Neuronal stem cell (in vitro differentiated cells): ENCODE measurements at places on chromosomes 16 and 17.
A peak's percentile ranks its signal among the peaks of the same experiment; 100 is the strongest.

DNA sequence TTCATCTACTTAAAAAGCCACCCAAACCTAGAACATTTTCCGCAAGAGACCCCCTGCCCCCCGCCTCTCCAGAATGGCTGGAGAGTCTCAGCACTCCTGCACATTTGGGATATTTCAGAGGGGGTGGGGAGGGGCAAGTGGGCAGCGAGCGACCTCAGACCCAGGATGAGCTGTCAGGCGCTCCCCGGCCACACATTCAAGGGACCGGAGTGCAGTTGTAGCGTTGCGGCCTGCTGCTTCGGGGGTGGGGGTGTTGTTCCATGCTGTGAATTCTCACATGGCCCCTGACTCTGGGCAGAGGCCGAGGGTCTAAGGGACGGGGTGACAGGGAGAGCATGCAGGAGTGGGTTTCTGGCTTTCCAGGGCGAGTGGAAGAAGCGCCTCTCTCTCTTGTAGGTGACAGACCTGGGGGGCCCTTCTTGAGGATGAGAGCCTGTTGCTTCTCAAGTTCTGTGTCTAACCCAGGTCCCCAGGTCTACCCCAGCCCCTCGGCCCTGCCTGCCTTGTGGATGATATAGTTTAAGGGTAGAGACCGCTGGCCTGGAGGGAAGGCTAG is 231.2 kb downstream of the SEC14L1 start:
- no peak for DNase-seq

GRCh38 chr17:6780886-6781285 is 4.9 kb downstream of the FBXO39 start:
- DNase-seq = no peak

DNA sequence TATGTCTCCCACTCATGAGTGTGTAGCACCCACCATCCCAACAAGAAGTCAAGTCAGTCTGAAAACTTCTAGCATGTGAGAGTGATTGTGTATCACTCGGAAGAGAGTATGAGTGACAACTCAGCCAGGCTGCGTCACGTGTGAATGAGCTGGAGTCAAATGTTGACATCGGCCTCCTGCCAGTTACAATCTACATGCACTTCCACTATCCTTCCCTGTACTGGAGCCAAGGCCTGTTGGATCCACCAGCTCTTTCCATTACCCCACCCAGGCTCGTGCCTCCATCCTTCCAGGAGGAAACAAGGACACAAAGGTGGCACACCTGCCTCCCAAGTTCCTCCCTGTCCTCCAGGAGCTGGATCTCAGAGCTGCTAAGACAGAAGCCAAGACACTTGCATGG is 64.5 kb downstream of the ASIC2 start:
- DNase-seq = no peak

GRCh38 chr17:77441130-77441920 is 300.6 kb downstream of the SEC14L1 start:
- DNase-seq = no peak

DNA sequence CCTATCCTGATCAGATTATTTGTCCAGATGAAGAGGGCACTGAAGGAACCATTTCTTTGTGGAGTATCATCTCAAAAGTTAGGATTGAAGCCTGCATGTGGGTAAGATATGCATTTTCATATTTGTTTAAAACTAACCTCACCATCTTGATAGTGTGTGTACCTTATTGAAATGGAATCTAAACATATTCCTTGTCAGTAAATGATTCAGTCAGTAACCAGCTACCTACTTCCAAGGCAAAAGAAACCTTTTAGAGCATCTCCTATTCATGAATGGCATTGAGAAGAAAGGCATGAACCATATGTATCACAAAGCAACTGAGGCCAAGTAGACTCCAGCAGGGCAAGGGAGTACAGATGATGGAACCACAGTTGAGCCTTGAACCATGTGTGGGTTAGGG is 57.6 kb downstream of the VMP1 start:
- DNase-seq = no peak

GRCh38 chr17:81387100-81388090 is 7.9 kb upstream of the BAHCC1 start:
- no peak for DNase-seq

DNA sequence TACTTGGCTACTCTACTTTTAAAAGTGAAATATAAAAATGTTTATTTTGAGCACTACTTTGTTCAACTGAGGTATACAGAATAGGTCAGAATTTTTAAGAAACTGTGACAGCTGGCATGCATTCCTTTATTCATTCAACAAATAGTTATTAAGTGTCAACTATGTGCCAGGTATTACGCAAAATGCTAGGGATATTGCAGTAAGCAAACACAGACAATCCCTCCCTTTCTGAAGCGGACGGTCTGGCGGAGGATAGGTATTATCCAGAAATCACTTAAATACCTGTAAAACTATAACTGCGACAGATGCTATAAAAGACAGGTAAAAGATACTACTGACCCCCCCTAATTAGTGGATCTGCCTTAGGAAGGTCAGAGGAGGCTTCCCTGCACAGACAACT is 26.1 kb downstream of the METTL16 start:
- no peak for DNase-seq

- no peak for DNase-seq
Observed at GRCh38 chr16:18582902-18583301, 21.0 kb upstream of the NOMO2 start.

DNA sequence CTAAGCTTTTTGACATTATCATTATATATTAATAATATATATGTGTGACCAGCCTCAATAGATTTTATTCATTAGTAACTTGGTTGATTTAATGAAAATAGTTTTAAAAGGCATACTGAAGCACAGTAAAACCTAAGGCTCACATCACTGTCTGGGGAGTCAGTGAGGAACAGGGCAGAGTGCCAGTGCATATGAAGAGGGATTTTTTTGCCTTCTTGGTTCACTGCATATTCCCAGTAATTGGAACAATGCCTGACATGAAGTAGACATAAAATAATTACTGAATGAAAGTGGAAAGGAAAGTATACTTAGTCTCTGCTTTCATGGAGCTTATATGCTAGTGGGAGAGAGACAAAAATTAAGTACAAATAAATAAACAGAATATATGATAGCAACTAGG is 81.1 kb downstream of the FTO start:
- DNase-seq = no peak

GRCh38 chr16:83913245-83913633 is 14.3 kb downstream of the MLYCD start:
- no peak for DNase-seq

DNA sequence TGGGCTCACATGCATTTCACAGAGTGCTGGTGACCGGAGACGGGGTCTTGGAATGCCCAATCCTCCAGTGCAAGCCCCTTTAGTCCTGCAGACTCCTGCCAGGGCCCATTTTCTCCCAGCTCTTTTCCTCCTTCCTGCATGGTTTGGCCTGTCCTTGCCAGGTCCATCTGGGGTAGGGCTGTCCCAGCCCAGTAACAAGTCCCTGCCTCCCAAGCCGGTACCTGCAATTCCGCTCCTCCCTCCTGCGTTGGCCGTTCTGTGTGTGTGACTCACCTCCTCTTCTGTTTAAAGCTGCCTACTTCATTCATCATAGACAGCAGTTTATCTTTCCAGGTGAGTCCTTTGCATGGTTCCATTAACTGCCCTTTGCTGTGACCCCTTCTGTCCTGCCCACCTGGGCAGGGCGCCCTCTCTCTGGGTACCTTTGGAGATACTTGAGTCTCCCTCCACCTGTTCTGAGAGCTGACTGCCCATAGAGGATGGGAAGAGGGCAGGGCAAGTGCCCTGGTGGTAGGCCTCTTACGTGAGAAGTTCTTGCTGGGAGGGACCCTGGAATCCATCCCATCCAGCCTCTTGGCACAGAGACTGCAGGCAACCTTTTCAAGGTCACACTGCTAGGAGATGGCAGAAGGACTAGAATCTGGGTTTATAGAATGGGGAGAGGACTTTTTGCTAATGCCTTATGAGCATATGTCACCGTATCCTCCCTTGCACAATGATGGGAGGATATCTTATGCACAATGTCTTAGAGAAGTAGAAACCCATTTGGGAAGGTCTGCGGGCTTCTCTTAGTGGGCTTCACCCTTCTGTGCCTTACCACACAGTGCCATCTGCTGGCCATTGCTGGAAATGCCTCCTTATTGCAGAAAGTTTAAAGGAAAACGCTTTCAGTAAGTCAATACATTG is 29.7 kb upstream of the LGALS9 start:
- peak; percentile 82 for DNase-seq

DNA sequence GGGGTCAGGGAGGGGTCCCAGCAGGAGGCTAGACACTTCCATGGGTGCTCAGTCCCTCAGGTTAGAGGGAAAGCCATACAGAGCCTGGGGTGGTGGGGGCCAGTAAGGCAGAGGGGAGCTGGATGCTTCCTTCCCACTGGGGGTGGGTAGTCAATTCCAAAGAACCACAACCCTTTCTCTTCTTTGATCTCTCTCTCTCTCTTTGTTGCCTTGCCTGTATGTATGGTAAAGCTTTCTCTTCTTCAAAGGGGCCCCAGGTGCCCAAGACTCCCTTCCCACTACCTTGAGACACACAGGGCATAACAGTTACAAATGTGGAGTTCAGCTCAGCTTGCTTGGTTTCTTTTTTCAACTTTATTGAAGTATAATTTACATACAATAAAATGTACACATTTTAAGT is 30.5 kb upstream of the C1QL1 start:
- no peak for DNase-seq

- no peak for DNase-seq
Observed at GRCh38 chr17:37081287-37081686, 132.5 kb downstream of the AATF start.

DNA sequence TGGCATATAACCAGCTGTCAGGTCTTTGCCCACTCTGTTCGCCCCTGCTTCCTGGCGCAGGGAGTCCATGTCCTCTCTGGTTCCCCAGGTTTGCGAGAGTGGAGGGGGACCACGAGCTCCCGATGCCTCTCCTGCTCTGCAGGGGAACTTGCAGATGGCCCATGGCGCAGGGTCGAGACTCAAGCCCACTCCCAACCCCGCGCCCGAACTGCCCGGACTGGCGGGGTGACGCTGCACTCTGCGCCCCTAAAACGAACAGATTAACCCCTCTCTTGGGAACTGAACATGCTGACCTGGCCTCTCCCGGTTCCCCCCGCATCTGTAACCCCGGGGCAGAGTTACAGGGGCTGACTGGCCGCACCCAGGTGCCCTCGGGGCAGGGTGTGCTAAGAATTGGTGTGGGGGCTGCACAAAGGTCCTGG is 681 bp upstream of the PLA2G15 start:
- DNase-seq = no peak

DNA sequence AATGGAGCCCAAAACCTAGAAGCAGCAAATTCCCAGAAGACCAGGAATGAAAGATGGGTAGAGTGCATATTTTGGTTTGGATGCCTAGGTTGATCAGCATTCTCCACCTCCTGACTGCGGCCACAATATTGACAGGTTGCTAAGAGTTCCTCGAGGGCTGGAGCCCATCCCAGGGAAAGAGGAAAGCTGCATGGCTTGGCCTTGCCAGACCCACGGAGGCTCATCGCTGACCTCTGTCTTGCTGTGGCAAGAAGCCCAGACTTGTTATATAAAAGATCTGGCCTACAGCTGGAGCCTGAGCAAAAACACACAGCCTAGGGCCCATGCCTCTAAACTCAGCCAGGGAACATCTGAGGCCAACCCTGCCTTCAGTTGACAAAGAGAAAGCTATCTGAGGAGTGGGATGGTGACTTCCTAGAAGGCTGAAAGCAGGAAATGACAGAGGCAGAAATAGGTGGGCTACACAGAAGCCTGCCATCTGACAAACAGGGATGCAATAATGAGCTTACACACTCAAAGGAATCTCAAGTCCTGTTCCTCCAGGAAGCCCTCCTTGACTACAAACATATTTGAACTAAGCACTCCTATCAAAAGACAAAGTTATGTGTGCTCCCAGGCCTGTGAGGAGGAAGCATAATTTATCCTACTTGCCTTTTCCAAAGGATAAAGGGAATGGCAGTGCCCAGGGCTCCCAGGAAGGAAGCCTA is 22.5 kb upstream of the SLC35B1 start:
- DNase-seq = no peak

GRCh38 chr17:81493198-81494038 is 19.2 kb downstream of the ACTG1 start:
- DNase-seq = no peak

- no peak for DNase-seq
Observed at GRCh38 chr16:66908116-66908515, 10.6 kb downstream of the CDH16 start.

GRCh38 chr17:37060928-37061327 is 112.2 kb downstream of the AATF start:
- no peak for DNase-seq

DNA sequence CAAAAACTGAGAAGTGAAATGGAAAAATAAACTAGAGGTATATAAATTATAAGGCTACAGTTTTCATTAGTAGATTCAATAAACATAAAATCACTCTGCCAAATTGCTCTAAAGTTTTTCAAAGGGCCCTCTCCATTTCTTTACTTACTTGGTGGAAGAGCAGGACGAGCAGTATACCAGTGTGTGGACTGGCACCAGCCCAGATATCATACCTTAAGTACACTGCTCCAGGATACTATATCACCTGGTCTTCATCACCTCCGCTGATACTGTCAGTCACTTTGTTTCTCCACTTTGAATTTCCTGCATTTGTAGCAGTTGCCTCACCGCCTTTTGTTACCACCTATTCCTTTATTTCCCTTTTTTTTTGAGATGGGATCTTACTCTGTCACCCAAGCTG is 37.6 kb downstream of the MAP3K3 start:
- DNase-seq = no peak

DNA sequence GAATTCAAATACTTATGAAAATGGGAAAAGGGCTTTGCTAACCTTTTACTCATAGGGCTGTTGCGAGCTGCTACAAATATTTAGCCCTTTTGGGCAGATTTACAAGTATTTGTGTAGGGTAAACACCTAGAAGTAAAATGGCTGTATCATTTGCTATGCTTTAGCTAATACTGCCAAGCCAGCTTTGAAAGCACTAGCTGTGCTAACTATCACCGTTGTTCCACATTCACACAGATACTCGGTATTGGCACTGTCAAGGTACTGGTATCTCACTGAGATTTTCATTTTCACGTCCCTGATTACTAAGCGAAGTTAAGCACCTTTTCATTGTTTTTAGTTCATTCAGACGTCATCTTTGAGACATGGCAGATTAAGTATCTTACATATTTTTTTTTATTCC is 84.8 kb downstream of the GLG1 start:
- no peak for DNase-seq
